ENCODE measurements at places on chromosomes 5 and 9. TPM values are rescaled to one million over a fixed set of nuclear protein-coding genes. Genes with fewer than 3 reads are reported as not detected.

The BTNL8 gene
- polyA plus RNA-seq: 0.68 TPM

The ARL14EPL gene
- polyA plus RNA-seq: not detected

The DOCK2 gene
- polyA plus RNA-seq: 2.4 TPM

The IL13 gene
- not detected for polyA plus RNA-seq

The ECPAS gene
- polyA plus RNA-seq: 68.6 TPM

DNA sequence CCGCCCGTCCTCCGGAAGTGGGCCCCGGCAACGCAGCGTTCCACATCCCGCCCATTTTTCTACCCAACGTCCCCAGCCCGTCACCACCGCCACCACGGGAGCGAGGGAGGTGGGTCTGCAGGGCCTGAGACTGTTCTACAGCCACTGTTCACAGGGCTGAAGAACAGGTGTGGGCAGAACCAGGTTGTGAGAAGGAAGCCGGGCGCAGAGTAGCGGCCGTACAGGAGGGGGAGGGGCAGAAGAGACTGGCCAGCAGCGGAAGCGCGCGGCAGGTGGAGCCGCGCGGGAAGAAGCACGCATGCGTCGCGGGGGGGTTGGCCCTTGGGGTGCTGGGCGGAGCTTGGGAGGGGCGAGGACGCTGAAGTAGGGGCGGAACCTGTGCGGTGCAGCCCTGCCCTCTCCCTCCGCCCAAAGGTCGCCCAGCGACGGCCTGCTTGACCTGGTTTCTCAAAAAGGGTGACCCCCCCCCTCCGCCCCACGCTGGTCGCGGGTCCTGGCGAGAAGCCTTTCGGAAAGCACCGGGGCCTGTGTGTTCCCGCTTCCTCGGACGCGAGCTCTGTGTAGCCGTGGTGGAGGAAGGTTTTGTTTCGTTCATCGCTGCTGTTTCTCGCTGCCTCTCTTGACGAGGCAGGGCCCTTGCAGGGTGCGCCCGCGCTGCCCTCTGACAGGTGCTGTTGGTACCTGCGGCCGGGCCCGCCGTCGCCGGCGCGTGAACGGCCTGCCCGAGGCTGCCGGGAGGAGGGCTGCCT is 7.8 kb upstream of the MGAT1 start:
- peak; percentile 94 for DNase-seq

- DNase-seq: peak; percentile 12
These were observed 627.9 kb upstream of the RORB start for GRCh38 chr9:73869264-73869663.

DNA sequence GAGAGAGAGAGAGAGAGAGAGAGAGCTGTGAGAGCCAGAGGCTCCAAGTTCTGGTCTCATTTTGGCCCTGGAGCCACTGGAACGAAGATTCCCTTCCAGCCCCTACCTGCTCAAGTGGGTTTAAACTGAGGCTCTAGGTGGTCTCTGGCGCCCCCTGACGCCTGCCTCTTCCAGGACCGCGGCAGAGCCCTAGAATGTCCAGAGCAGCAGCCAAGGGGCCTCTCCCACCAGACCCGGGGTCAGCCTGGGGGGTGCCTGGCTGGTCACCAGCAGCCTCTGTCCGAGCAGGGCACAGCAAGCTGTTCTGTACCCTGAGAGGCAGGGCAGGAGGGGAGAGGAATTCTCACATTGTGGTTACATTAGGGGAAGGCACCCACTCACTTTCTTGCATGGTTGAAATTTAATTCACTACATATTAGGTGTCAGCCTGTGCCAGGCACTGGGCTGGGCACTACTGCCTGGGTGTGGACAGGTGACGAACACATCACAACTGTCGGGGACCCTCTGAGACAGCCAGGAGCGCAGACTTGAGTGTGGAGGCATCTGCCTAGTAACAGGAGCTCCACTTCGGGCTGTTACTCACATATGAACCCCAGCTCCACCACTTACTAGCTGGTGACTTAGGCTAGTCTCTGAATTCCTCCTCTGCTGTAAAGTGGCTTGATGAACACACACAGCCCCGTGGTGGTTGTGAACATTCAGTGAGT is 44.5 kb downstream of the AMBP start:
- DNase-seq: no peak

DNA sequence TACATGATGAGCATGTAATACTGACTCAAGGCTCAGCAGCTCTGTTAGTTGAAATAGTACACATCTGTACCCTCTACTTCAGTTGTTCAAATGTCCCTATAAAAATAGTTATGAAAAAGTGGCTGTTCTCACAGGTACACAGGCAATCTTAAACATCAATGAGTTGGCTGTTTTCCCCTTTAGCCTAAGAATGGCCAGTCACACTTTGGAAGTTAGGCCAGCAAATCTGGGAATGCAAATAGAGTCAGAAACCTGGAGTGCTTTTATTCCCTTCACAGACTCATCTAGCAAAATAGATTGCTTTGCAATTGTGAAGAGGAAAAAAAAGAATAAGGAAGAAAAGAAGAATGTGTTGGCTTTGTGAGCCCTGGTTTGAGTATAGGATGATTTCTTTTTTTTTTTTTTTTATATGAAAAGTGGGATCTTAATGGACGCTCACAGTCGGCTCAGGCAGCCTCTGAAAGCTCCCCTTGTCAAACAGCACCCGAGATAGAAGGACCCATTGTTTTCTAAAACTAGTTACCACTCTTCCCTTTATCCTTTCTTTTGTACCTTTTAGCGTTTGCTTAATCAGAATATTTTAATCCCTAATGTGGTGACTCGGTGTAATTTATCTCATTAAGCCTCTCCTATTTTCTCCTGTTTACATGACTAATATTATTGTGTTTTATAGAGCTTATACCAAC is 27.9 kb upstream of the TLE1 start:
- no peak for DNase-seq

DNA sequence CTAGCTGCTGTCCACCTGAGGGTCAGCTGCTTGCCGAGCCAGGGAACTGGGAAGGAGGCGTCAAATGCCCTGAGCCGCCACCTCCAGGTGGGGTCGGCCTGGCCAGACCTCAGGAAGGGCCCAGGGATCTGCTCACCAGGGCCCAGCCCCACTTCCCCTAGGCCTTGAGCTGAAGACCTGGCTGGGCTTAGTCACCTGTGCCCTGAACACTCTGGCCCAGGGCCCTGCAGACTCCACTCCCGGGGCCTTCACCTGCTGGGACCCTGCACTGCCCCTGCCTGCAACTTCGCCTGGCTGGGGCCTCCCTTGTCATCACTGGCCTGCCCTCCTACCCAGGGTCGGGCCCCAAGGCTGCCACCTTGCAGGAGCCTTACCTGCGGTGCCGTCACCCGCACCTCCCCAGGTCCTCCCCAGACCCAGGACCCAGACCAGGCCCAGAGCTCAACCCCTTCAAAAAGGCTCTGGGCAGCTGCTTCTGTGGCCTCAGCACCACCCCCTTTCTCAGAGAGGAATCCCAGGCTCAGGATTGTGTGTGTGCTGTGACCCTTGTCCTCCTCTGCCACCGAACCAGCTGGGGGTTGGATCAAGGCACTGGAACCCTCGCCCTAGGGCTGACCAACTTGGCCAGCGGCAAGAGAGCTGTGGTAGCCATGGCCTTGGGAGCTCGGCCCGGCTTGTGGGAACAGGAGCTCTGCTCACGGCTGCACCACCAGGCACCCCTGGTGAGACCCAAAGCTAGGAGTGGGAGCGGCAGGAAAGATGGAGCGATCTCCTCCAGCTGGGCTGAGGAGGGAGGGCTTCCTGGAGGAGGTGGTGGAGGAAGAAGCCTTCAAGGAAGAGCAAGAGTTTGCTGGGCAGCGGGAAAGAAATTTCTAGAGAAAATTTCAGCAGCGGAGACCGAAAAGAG is 1.2 kb upstream of the NELFB start:
- DNase-seq: no peak

DNA sequence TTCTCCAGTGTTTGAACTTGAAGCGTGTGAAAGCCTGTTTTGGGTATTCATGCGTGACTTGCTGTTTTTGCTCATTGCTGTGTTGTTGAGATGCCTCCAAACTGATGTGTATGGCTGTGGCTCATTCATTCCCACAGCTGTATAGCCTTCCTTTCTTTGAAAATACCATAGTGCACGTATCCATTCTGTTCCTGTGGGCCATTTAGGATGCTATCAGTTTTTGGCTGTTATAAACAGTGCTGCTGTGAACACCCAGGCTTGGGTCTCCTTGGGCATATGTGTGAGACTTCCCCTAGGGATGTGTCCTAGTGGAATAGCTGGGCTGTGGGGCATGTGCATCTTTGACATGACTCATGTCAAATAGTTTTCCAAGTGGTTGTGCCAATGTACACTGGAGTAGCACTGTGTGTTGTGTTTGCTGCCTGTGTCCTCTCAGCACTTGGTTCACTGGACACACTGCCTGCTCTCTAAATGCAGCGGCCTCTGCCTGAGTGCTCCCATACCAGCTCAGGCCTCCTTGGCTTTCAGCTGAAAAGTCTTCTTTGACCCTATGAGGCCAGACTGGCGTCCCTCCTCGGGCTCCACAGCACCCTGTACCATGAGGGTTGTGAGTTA is 102.6 kb upstream of the TBC1D2 start:
- DNase-seq: no peak

GRCh38 chr5:103502662-103503061 is 59.9 kb downstream of the NUDT12 start:
- DNase-seq: no peak

GRCh38 chr9:105656131-105656921 is 5.9 kb upstream of the TAL2 start:
- peak; percentile 12 for DNase-seq

- no peak for DNase-seq
These were observed 106.2 kb downstream of the FSTL4 start for GRCh38 chr5:133506181-133506580.

DNA sequence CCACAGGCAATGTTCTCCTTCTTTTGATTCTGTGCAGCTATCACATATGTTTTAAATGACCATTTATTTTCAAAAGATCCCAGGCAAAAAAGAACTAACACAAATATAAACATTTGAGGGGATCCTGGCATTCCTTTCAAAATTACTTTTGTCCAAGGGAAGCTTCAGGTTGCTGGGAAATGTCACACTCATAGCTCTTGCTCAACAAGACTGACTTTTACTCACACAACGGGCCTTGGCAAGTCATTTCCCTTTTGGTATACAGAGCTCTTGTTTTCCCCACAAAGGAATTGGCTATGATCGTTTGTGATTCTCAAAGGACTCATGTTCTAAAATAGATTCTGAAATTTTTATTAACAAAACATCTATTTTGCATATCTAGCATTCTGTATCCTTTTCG is 4.5 kb upstream of the PALM2AKAP2 start:
- DNase-seq: no peak

DNA sequence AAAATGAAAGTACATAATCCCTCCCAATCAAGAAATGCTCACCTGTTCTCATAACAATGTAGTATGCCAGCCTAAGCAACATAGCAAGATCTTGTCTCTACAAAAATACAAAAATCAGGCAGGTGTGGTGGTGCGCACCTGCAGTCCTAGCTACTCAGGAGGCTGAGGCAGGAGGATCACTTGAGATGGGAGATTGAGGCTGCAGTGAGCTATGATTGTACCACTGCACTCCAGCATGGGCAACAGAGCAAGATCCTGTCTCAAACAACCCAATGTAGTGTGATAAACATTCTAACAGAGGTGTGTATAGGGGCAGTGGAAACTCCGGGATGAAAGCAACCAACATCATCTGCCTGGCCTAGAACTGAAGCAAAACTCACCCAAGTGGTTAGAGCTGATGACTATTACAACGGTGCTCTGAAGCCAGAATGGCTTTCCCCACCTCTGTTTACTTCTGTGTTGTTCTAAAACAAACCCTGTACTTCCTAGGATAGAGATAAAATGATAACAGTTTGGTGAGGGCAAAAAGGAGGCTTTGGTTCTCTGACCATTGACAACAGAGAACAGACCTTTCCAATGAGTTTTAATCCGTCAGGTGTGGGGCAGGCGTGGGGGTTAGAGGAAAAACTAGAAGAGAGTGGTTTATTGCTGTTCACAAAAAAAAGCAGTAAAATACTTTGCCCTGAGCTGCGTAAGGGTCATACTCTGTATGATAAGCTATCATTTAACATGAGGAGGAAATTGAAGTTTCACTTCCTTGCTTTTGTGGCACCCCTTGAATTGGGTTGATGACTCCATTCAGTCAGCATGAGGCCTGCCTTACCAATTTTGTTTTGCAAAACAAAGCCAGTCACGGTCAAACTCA is 18.9 kb downstream of the WNT8A start:
- DNase-seq: no peak

DNA sequence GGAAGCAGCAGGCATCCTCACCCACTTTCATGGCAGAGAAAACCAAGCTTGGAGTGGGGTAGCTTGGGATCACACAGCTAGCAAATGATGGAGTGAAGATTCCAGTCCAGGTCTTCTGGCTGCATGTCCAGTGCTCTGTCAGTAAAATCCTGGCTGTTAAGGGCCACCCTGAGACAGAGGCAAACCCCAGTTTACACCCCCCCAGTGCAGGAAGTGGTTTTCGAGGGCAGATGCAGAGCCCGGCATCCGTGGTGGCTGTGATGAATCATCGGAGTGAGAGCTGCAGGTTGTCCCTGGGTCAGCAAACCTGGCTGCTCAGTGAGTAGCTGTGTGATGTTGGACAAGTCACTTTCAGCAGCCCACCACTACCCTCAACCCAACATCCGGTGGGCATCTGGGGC is 115.4 kb downstream of the RGS3 start:
- DNase-seq: no peak

GRCh38 chr9:14216612-14217194 is 97.2 kb downstream of the NFIB start:
- DNase-seq: no peak
